ENCODE measurements at places on chromosomes 6 and 20. TPM values are rescaled to one million over a fixed set of nuclear protein-coding genes. Genes with fewer than 3 reads are reported as not detected.

- no peak overlapping the region for H3K4me3 ChIP-seq
- no peak for DNase-seq
- H3K36me3 ChIP-seq = no peaks in the 10 kb centered on the region
- no peak overlapping the region for H3K27ac ChIP-seq
Observed at GRCh38 chr6:16533721-16534136, 227.5 kb downstream of the ATXN1 start.

- no peak overlapping the region for H3K4me3 ChIP-seq
- H3K27me3 ChIP-seq = no peaks in the 10 kb centered on the region
- H3K4me1 ChIP-seq = no peaks in the 10 kb centered on the region
- H3K27ac ChIP-seq = no peak overlapping the region
Observed at GRCh38 chr6:38056361-38056760, 236.8 kb downstream of the ZFAND3 start.

GRCh38 chr6:76014626-76015530, 57.6 kb downstream of the IMPG1 start:
- no peaks in the 10 kb centered on the region for H3K4me1 ChIP-seq
- no peak overlapping the region for H3K4me3 ChIP-seq
- H3K36me3 ChIP-seq = no peaks in the 10 kb centered on the region
- H3K27me3 ChIP-seq = no peaks in the 10 kb centered on the region

- no peaks in the 10 kb centered on the region for H3K27me3 ChIP-seq
- no peak overlapping the region for H3K27ac ChIP-seq
- no peaks in the 10 kb centered on the region for H3K36me3 ChIP-seq
- no peak overlapping the region for H3K4me3 ChIP-seq
Observed at GRCh38 chr6:104789770-104790190, 69.9 kb downstream of the HACE1 start.

DNA sequence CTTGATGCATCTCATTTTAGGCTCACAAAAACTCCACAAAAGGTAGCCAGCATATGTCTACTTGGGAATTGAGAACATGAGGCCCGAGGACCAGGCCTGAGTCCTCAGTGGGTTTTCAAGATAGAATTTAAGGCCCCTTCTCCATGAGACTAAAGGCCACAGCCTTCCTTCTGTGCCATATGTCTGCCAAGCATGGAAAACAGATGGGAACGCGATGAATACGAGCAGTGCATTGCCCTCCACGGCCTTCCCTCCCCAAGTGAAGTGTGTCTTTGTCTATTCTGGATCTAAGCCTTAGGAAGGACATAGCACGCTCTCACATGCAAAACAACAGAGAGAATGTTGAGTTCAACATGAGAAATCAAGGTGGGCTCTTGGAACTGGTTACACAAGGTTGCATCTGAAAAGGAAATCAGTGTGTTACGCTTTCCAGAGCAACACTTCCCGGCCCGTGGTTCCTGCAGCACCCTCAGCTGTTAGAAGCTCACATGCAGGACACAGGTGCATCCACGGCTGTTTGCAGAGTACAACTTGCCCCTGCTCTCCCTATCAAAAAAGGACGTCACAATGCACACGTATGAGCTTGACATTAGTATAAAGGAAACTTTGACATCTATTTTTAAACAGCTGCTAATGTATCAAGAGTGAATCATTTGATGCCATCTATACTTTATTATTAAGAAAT, 229.9 kb downstream of the NRN1 start:
- no peak overlapping the region for H3K27ac ChIP-seq
- peaks cover 40% of the 10 kb centered on the region for H3K36me3 ChIP-seq
- no peak overlapping the region for H3K4me3 ChIP-seq
- no peaks in the 10 kb centered on the region for H3K4me1 ChIP-seq
- H3K27me3 ChIP-seq = no peaks in the 10 kb centered on the region

DNA sequence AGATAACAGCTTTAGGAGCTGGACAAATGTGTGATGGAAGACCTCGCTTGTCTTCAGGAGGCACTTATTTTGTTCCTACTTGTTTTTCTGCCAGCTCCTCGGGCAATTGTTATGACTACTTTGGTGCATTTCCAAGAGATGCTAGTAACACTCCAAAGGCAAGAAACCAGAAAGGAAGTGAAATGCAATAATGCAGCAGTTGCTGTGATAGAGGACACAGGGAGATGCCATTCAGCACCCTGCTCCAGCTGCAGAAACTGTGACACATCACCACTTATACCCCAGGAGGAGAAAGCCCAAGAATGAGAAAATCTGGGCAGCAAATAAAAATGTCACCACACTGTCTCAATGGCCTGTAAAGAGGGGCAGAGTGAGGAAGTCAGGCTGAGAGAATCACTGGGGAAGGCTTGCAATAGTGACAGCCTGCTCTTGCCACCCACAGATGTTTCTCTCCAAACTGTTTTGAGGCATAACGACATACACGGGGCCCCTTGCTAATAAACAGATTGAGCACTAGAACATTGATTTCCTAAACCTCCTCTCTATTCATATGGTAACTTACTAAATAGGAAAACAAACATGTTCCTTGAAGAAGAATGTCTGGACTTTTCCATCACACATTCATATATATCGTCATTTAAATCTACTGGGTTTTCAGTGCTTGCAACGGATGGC, 231.0 kb upstream of the PRND start:
- no peak for DNase-seq
- no peak overlapping the region for H3K4me3 ChIP-seq
- no peak overlapping the region for H3K27ac ChIP-seq
- no peaks in the 10 kb centered on the region for H3K27me3 ChIP-seq
- no peaks in the 10 kb centered on the region for H3K36me3 ChIP-seq

DNA sequence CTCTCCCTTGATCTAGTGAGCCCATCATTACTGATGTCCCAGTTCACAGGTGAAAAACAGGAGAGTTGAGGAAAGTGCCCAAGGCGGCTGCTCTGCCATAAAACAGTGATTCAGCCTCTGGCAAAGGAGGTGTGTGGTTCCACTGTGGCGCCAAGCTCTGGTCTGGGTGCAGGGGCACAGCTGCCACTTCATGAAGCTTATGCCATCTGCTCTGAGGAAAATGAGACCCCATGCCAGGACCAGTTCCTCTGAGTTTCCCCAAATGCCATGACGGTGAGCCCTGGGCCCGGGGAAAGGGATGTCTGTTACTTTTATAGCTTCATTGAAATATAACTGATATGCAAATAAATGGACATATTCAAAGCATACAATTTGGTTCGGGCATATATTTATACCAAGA, 33.7 kb upstream of the ZBP1 start:
- peaks cover 17% of the 10 kb centered on the region for H3K36me3 ChIP-seq
- no peak overlapping the region for H3K4me3 ChIP-seq
- peak; percentile 71 for DNase-seq
- H3K4me1 ChIP-seq = peaks cover 15% of the 10 kb centered on the region

- no peak overlapping the region for H3K4me3 ChIP-seq
- H3K4me1 ChIP-seq = no peaks in the 10 kb centered on the region
- no peak for DNase-seq
- peaks cover 33% of the 10 kb centered on the region for H3K36me3 ChIP-seq
- H3K27me3 ChIP-seq = no peaks in the 10 kb centered on the region
Observed at GRCh38 chr6:36139991-36140710, 9.8 kb downstream of the MAPK13 start.

- DNase-seq = no peak
- peaks cover 92% of the 10 kb centered on the region for H3K4me1 ChIP-seq
- H3K27ac ChIP-seq = no peak overlapping the region
- H3K27me3 ChIP-seq = no peaks in the 10 kb centered on the region
- H3K4me3 ChIP-seq = no peak overlapping the region
Observed at GRCh38 chr6:20208687-20209378, 3.4 kb downstream of the MBOAT1 start.

DNA sequence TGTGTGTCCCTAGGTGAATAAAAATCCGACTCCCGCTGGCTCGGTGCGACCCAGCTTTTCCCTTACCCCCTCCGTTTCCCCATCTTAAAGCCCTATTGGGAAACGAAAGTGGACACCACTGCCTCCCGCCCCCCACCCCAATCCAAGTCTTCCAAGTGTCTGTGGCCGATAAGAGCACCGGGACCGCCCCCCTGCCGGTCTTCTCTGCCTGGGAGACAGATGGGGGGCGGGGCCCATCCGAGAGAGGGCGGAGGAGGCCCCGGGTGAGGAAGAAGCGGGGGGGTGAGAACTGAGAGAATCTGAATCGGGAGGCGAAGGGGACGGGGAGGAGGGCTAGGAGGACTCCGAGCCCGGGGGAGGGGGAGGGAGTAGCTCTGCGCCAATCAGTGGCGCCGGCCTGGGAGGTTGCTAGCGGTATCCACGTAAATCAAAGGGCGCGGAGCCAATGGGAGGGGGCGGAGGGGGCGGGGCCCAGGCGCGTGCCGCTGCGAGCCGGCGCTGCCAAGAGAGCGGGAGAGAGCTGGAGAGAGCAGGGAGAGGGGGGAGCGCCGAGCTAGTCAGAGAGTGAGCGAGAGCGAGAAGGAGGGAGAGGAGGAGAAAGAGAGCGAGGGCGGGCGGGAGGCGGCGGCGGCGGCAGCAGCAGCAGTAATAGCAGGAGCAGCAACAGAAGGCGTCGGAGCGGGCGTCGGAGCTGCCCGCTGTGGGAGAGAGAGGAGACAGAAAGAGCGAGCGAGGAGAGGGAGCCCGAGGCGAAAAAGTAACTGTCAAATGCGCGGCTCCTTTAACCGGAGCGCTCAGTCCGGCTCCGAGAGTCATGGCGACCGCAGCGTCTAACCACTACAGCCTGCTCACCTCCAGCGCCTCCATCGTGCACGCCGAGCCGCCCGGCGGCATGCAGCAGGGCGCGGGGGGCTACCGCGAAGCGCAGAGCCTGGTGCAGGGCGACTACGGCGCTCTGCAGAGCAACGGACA, at the start of gene POU3F2:
Gene POU3F2 (plus strand): TSS at position 515 of the 972 bp plus-strand sequence. CDS start 300 bp downstream, at position 815.
- H3K4me1 ChIP-seq = peaks cover 53% of the 10 kb centered on the region
- H3K27me3 ChIP-seq = peaks cover 100% of the 10 kb centered on the region
- H3K4me3 ChIP-seq = peak within 1 kb of the TSS; percentile 63
- DNase-seq = peak; percentile 85
- no peak within 1 kb of the TSS for H3K27ac ChIP-seq

- no peak overlapping the region for H3K4me3 ChIP-seq
- DNase-seq = peak; percentile 43
- H3K27me3 ChIP-seq = no peaks in the 10 kb centered on the region
- peaks cover 25% of the 10 kb centered on the region for H3K4me1 ChIP-seq
- H3K36me3 ChIP-seq = no peaks in the 10 kb centered on the region
Observed at GRCh38 chr20:17872959-17873358, 95.6 kb downstream of the SNX5 start.

- H3K36me3 ChIP-seq = no peaks in the 10 kb centered on the region
- no peak overlapping the region for H3K4me3 ChIP-seq
Observed at GRCh38 chr6:44373787-44374186, 13.7 kb upstream of the CDC5L start.

DNA sequence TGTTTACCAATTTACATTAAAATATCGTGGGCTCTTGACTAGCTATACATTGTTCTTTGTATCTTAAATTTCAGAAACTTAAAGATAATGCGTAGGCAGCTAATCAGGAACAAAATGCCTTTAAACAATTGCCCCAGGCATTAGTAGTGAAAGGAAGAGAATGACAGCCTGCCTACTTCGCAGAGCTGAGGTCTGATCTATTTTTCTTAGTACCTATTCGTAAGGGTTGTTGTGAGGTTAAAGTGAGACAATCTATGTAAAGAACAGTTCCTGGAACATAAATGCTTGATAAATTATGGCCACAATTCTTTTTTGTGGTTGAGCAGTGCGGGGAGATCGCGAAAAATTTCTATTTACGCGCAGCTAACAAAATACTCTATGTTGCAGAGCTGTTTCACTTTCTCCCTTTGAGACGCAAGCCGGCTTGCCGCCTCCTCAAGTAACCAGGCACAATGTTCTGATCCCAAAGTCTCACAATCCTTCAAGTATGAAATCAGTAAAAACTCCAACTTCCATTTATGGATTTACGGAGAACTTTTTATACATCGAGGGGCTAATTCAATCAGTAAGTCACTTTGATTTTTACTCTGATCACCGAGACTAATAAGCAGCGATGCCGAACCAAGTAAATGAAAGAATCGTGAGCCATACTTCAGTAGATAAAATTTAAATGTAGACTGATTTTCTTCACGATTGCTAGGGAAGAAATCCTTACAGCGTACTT, 878 bp upstream of the PNRC1 start:
- H3K27ac ChIP-seq = peak overlapping the region; percentile 99
- peaks cover 16% of the 10 kb centered on the region for H3K4me1 ChIP-seq
- no peaks in the 10 kb centered on the region for H3K27me3 ChIP-seq

GRCh38 chr6:42066156-42066675, 15.9 kb downstream of the TAF8 start:
- H3K4me1 ChIP-seq = no peaks in the 10 kb centered on the region
- H3K36me3 ChIP-seq = peaks cover 100% of the 10 kb centered on the region
- no peaks in the 10 kb centered on the region for H3K27me3 ChIP-seq
- no peak overlapping the region for H3K27ac ChIP-seq
- DNase-seq = peak; percentile 40
- no peak overlapping the region for H3K4me3 ChIP-seq

GRCh38 chr20:34311118-34312023, 8.2 kb upstream of the AHCY start:
- no peak overlapping the region for H3K4me3 ChIP-seq
- peaks cover 12% of the 10 kb centered on the region for H3K27me3 ChIP-seq
- no peak for DNase-seq
- H3K4me1 ChIP-seq = peaks cover 13% of the 10 kb centered on the region
- H3K27ac ChIP-seq = no peak overlapping the region

- no peaks in the 10 kb centered on the region for H3K4me1 ChIP-seq
- no peak for DNase-seq
- no peaks in the 10 kb centered on the region for H3K36me3 ChIP-seq
- no peak overlapping the region for H3K27ac ChIP-seq
Observed at GRCh38 chr6:24396824-24397223, 5.9 kb upstream of the MRS2 start.

GRCh38 chr6:166046226-166046625, 121.4 kb downstream of the TBXT start:
- no peaks in the 10 kb centered on the region for H3K36me3 ChIP-seq
- no peaks in the 10 kb centered on the region for H3K27me3 ChIP-seq
- no peak overlapping the region for H3K4me3 ChIP-seq
- no peak for DNase-seq
- no peaks in the 10 kb centered on the region for H3K4me1 ChIP-seq

DNA sequence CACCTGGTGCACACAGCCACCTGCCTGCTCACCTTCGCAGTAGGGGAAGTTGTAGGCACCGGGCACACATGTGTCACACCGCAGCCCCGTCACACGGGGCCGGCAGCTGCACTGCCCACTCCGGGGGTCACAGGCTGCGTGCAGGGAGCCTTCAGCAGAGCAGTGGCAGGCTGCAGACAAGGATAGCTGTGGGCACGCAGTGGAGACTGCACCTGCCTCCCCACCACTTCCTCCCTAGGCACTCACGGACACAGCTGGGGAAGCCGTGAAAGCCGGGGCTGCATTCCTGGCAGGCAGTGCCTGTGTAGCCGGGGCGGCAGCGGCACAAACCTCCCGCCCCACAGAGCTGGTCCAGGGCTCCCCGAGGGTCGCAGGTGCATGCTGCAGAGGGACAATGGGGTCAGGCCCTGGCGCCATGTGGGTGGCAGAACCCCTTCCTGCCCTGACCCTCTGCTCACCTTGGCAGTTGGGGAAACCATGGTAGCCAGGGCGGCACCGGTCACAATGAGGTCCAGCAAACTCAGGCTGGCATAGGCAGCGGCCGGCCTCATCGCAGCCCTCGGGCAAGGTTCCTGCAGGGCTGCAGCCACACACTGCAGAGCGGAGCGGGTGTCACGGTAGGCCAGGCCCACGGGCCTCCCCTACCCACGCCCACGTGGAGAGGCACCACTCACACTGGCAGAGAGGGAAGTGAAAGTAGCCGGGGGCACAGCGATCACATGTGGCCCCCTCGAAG, 29.4 kb downstream of the LAMA5 start:
- H3K27ac ChIP-seq = peak overlapping the region; percentile 48
- peak; percentile 90 for DNase-seq
- no peaks in the 10 kb centered on the region for H3K27me3 ChIP-seq
- H3K4me3 ChIP-seq = no peak overlapping the region
- peaks cover 12% of the 10 kb centered on the region for H3K36me3 ChIP-seq
- peaks cover 53% of the 10 kb centered on the region for H3K4me1 ChIP-seq

Gene OR2H1
- polyA plus RNA-seq = not detected

Gene LPIN3
- 8.9 TPM for polyA plus RNA-seq

Gene PNPLA1
- polyA plus RNA-seq = 0.13 TPM

Gene CST2
- 0.96 TPM for polyA plus RNA-seq

Gene VPS16
- polyA plus RNA-seq = 44.5 TPM

Gene PRKN
- 0.54 TPM for polyA plus RNA-seq

Gene IMPG1
- 0.10 TPM for polyA plus RNA-seq

Gene DSE
- 8.2 TPM for polyA plus RNA-seq
